Upper lobe of right lung (tissue), 1 donor: ENCODE measurements at places on chromosomes 12 and 14.

DNA sequence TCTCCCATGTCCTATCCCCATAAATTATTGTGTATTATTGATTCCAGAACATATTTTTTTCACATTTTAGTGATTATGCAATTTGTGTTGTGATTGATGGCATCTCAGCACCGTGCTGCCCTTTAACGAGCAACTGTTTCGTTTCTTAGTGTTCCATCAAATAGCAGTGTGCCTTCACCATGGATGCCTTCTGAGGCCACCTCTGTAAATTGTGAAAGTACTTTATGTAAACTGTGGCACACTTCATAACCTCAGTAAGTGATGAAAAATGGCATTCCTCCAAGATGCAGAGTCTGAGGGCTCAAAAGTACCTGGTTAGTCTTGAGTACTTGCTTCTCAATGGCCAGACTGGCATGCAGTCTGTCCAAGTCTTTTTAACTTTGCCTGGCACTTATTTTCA lies 8.2 kb downstream of the CHST11 start:
- no peak for DNase-seq

GRCh38 chr14:105537580-105538474 lies 11.4 kb downstream of the TMEM121 start:
- peak; percentile 82 for DNase-seq

GRCh38 chr12:59828521-59828920 lies 232.7 kb downstream of the SLC16A7 start:
- no peak for DNase-seq

DNA sequence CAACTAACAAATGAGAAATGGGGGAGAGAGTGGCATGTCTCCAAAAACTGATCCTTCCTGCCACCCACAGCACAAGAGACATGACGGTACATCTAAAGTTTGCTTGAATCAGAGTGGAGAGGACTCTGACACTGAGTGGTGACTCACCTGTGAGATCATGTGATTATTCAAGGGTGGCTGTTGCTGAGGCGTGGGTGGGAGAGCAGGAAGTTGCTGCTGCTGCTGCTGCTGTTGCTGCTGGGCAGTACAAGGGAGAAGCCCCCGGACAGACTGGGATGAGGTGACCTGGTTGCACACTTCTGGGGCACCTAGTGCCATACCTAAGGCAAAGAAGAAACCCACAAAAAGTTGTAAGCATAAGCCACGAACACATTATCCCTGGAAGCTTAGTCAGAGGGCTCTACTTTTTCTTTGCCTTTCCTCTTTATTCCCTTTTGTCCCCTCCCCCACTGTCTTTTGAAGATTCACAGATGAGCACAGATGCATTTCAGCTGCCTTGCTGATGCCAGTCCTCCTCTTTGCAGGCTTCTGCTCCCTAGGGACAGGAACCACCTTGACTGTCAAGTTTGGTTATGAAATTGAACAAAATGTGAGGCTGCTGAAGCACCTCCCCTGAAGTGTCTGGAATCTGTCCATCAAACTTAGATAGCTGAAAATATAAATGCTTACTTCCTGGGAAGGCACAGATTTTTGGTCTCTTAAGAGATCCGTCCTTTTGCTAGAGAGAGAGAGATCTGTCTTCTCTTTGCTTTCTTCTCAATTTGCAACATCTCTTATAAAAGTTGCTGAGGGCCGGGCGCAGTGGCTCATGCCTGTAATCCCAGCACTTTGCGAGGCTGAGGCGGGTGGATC lies 29.4 kb upstream of the STAC3 start:
- DNase-seq: no peak

- no peak for DNase-seq
Measured at GRCh38 chr12:21221778-21222177, 90.8 kb downstream of the SLCO1B1 start.

- peak; percentile 90 for DNase-seq
Measured at GRCh38 chr12:989751-990660, 1.0 kb upstream of the ERC1 start.

GRCh38 chr12:67991158-67991557 lies 1.9 kb downstream of the IFNG-AS1 start:
- DNase-seq: no peak

DNA sequence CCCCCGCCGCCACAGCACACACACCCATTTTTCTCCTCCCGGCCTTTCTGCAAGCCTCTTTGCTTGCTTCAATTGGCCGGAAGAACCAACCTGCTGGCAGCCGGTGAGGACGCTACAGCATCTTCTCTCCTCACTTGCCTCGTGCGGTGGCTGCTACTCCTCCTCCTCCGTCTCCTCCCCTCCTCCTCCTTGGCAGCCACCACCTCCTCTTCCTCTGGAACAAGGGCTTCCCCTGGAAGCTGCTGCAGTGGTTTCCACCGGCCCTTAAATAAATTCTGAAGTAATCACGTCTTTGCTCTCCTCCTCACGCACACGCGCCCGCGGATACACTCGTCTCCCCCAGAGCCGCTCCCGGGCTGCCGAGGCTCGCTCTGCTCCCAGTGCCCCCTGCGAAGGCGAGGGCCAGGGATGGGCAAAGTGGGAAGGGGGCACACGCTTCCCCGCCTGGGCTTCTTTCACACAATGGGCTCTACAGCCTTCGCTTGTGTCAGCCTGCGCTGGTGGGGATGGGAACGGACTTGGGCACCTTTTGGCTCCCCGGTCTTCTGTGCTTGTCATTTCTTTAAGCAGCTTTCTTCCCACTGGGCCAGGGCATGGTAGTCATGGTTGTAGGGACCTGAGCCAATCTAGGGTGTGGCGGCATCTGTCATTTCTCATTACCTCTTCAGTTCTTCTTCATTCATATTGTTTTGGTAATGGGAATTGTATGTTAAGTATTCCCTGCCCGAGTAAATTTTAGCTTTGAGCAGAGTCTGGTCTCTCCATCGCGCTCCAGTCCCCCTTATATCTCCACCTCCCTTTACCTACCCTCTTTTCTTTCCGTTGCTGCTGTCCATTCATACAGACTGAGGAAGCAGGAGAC lies at the start of gene PPFIA2:
Gene PPFIA2 (minus strand): TSS at position 161 of the 862 bp plus-strand sequence.
- peak; percentile 60 for DNase-seq

DNA sequence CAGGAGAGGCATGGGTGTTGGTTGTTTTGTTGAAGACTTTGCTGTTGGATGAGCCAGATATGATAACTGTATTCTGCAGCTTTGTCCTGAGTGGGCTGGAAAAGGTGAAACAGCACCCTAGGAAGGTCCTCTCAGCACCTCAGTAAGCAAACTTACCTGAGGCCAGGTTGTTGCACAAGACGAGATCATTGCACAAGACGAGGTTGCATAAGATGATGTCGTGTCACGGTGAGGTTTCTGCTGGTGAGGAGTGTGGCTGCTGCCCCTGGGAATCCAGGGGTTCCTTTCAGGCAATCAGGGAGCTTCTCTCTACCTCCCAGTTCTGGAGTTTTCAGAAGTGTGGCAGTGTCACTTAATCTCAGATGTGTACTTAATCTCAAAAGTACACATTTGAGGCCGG lies 85.6 kb downstream of the GLT1D1 start:
- no peak for DNase-seq

GRCh38 chr12:130919086-130919485 lies 34.6 kb upstream of the ADGRD1 start:
- DNase-seq: no peak

GRCh38 chr14:63535918-63536317 lies 7.3 kb downstream of the PPP2R5E start:
- DNase-seq: no peak

DNA sequence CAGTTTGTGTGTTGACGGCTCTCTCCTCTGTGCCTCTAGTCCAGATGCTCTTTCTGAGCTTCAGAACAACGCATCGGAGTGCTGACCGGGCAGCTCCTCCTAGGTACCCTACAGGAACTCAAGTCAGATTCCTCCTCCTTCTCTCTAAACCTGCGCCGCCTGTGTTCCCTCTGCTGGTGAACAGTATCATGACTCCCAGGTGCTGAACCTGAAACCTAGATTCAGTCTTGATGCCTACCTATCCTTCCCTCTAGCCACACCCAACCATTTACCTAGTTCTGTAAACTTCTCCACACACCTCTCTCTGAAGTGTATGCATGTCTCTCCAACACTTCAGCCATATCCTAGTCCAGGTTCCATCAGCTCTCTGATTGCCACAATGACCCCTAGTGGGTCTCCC lies 112.7 kb downstream of the EFCAB11 start:
- DNase-seq: no peak

GRCh38 chr14:59919570-59920377 lies at the start of gene LRRC9:
LRRC9 (plus strand) TSS chr14:59920144.
- peak; percentile 69 for DNase-seq

- no peak for DNase-seq
Measured at GRCh38 chr12:111993292-111994150, 19.4 kb downstream of the TMEM116 start.

DNA sequence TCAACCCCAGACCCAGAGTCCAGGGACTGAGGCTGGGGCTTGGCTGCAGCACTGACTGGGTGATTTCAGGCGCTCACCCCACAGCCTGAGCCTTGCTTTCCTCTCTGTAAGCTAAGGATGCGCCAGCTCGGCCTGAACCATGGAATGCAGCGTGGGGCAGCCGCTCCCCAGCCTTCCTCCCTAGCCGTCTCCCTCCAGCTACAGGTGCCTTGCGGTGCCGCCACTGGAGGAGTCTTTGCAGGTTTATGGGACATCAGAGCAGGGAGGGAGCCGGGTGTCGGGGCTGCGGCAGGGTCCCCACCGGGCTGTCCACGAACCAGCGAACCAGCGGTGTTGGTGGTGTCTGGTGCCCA lies 19.4 kb downstream of the PPP2R5C start:
- peak; percentile 70 for DNase-seq

DNA sequence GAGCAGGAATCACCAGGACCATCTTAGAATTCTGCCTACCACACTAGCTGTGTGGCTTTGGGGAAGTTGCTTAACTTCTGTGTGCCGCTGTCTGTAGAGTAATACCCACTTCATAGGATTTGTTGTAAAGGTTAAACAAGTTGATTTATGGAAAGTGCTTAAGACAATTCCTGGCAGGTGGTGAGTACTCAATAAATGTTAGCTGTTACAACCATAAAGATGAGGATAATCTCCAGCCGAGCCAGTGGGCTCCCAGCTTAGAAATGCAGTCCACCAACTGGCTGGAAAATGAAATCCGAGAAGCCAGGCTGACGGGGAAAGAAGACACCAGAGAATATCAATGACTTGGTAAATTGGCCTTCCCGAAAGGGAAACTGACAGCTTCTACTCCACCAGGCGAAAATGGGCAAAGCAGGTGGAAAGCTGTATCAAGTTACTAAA lies 173.5 kb downstream of the CHST11 start:
- no peak for DNase-seq

DNA sequence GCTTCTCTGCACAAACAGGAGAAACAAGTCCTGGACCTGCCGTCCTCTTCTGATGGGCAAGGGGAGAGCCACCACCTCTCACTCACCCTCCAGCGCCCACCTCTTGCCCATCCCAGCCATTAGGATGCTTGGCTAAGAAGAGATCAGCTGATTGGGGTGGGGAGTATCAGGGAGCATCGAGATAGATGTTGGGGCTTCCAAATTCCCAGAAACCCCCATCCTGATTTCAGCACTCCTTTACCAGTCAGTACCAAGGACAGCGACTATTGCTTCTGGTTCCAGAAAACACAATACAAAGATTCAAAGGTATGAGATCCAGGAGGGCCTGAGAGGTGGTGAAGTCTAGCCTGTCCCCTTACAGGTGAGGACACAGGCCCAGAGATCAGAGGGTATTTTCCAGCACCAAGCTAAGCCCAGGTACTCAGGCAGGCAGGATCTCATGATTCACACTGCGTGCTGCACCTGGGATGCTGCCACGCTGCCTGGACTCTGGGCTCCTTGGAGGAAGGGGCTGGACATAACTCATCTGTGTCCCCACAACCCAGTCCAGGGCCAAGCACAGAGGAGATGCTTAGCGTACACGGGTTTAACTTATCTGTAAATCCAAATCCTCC lies 76.6 kb downstream of the TUNAR start:
- no peak for DNase-seq

- DNase-seq: no peak
Measured at GRCh38 chr12:31804185-31804504, 75.3 kb upstream of the AMN1 start.

DNA sequence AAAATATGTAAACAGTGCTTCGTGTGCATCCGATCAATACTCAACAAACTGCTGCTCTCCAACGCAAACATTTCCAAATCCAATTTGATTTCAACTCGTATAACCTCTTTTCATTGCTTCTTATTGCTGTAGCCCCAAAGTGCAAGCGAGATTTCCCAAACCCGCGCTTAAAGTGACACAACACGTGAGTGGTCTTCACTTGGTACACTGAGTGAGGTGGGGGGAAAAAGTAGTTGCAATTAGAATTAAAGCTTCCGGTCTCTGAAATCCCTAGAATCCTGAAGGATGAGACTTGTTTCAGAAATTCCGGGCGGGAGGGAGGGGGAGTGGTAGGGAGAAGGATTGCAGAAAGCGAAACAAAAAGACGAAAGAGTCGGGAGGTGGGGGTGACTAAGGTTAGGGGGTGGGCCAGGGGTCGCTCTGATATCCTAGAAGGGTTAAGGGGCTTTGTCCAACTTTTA lies 387.5 kb downstream of the BCAT1 start:
- no peak for DNase-seq

GRCh38 chr12:80598004-80598606 lies 109.3 kb upstream of the MYF6 start:
- DNase-seq: no peak

GRCh38 chr12:113061061-113061694 lies 4.6 kb downstream of the DTX1 start:
- DNase-seq: peak; percentile 48

GRCh38 chr14:105877645-105878044 lies 351.3 kb downstream of the TMEM121 start:
- no peak for DNase-seq

DNA sequence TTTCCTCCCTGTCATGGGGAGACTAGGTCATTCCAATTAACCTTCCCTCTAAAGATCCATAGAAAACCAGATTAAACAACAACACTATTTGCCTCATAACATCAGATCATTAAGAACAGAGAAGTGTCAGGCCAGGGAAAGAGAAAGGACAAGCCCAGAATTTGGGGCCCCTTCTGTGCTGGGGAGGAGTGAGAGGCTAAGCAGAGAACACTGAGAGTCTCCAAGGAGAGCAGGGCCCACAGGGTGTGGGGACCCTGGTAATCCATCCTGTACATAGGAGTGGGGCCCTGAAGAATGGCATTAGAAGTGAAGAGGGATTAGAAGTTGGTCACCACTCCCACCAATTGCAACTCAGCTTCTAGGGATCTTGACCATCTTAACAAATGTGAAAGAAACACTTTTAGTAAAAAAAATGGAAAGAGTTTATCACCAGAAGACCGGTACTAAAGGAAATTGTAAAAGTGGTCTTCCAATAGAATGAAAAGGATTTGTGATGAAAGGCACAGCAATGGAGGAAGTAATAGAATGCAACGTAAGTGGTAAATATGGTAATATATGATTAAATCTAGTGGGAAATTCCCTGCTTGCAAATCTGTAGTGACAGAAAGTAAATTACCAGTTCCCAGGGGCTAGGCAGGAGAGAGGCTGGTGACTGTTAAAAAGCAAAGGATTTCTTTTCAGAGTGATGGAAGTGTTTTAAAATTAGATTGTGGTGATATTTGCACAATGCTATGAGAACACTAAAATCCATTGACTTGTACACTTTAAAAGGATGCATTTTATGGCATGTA lies 14.0 kb upstream of the TMTC1 start:
- DNase-seq: no peak
